ENCODE measurements at places on chromosomes 12 and 14.

DNA sequence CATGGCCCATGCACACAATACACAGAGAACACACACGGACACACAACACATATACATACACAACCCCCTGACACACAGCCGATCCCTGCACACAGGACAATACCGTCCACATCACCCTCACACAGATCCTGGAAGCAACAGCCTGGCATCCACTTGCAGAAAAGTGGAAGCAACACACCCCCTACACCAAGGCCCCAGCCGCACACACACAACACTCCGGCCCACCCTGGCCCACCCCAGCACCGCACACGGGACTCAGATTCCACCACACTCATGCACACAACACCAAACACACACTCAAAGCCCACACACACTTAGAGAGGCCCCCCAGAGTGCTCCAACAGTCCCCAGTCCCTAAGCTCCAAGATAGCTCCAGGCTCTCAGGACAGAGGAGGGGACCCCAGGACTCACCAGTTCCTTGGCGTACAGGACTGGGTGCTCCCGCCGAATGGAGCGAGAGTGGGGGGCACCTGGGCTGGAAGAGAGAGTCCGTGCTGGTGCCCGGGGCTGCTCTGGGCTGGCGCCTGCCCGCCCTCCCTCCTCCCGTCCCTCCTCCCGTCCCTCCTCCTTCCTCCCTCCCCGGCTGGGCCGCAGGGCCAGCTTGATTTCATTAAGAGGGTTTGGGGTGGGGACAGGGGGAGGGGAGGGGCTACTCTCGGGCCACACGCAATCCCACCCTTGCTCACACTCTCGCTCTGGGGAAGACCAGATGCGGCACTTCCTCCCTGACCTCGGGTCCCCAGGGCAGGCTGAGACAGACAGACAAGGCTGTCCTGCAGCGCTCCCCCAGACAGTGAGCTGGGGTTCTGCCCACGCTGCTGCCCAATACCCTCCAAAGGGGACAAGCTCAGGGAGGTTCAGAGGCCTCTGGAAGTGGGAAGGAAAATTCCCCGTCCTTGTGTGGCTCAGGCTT, at the start of gene TMEM119:
Gene TMEM119, minus strand, starts transcription at position 526 of the 913 bp plus-strand sequence. CDS start 5,701 bp downstream, outside the sequence.
- no peak for DNase-seq

DNA sequence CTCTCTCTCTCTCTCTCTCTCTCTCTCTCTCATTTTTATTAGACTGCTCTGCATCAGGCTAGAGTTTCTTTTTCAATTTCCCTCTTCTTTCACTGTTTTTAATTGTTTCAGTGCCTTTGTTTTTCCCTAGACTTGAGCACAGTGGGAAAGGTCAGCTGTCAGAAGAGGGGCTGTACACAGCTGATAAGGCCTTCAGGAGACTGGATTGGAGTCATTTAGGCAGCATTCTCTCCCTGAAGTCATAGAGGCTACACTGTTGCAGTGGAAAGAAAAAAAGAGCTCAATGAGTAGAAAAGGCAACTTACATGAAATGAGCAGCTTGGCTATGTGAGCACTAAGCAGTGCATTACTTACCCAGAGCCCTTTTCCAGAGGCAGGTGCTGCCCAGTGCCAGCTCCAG, 456.9 kb downstream of the NRXN3 start:
- DNase-seq = no peak

GRCh38 chr12:86613311-86613710, 357.1 kb upstream of the MGAT4C start:
- DNase-seq = no peak

DNA sequence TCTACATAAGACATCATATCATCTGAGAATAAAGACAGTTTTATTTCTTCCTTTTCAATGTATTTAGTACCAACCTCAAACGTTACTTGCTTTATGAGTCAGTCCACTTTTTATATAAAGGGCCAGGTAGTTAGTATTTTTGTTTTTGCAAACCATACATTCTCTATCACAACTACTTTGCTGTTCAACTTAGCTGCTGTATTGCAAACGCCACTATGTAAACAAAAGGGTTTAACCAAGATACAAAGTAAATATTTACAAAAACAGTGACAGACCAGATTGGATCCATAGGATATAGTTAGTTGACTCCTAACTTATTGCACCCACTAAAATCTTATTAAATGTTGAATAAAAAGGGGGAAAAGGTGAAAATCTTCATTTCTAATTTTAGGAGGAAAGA, 87.7 kb upstream of the FOXG1 start:
- no peak for DNase-seq

- no peak for DNase-seq
Observed at GRCh38 chr14:51639668-51640316, 11.9 kb upstream of the FRMD6 start.

DNA sequence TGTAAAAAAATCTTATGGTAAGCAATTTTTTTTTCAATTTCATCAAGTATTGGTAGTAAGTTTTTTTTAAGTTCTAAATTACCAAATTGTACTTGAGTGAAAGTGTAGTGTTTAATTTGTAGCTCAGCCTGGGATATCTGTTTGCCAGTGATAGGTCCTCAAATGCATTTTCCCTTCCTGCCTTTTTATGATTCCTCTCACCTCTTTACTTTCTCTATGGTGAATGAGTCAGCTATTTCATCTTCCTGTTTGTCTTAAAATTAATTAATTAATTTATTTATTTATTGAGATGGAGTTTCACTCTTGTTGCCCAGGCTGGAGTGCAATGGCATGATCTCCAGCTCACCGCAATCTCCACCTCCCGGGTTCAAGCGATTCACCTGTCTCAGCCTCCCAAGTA, 10.6 kb downstream of the SRP54 start:
- DNase-seq = no peak

DNA sequence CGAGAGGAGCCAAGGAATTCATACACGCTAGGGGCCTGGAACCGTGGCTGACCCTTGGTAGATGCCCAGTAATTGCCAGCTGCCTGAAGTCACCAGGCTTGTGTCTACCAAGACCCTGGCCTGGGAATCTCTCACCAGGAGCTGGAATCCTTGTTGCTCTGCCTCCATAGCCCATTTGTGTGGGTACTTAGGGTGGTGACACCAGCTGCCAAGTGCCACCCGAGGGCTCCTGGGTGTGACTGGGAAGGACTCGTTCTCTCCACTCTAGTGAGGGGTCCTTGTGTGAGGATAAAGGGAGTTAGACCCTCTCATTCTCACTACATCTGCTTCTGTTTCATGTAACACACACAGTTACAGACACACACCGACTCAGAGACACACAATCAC, 17.9 kb downstream of the SERPINA1 start:
- no peak for DNase-seq

DNA sequence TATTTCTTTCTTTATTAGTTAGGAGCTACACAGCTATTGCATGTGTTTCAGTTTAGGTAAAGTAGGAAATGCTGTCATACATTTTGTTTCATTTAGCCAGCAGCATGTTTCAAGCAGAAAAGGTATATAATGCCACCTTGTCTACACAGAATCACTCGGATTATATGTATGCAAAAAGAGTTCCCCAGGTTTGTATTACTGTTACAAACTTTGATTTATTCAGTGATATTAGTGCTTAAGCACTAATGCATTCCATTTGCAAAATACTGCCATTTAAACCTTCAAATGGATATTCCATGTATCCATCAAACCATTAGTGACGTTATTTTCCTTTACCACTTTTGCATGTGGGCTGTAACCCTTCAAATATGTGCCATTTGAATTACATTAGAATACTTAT, 564.0 kb downstream of the RPL10L start:
- no peak for DNase-seq

DNA sequence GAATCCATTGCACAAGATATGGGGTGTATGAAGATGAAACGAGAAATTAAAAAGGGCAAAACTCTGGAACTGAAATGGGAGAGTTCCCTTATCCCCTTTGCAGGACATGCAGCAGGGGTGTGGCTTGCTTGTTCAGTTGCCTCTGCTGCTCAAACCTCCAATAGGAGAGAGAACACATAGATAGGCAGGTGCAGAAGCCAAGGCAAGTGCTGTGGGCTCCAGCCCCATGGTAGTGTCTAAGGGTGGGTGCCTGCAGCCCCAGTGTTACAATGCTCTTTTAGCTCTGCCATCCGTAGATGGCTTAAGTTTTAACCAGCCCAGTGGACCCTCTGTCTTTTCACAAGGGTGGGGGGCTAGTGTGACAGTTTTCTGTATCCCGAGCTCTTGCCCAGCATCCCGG, 69.7 kb downstream of the CMAS start:
- no peak for DNase-seq

- DNase-seq = no peak
Observed at GRCh38 chr12:109163167-109163566, 46.8 kb downstream of the ACACB start.

- DNase-seq = no peak
Observed at GRCh38 chr14:50061664-50062437, 54.5 kb downstream of the VCPKMT start.

GRCh38 chr12:72982356-72982755, 710.2 kb downstream of the TRHDE start:
- DNase-seq = no peak

- peak; percentile 64 for DNase-seq
Observed at GRCh38 chr12:47811581-47812484, 7.9 kb downstream of the HDAC7 start.
